NCI-H446 treated with DMSO at 0.1 percent for 48 hours (cell line): ENCODE measurements at places on chromosomes 7 and 10.

DNA sequence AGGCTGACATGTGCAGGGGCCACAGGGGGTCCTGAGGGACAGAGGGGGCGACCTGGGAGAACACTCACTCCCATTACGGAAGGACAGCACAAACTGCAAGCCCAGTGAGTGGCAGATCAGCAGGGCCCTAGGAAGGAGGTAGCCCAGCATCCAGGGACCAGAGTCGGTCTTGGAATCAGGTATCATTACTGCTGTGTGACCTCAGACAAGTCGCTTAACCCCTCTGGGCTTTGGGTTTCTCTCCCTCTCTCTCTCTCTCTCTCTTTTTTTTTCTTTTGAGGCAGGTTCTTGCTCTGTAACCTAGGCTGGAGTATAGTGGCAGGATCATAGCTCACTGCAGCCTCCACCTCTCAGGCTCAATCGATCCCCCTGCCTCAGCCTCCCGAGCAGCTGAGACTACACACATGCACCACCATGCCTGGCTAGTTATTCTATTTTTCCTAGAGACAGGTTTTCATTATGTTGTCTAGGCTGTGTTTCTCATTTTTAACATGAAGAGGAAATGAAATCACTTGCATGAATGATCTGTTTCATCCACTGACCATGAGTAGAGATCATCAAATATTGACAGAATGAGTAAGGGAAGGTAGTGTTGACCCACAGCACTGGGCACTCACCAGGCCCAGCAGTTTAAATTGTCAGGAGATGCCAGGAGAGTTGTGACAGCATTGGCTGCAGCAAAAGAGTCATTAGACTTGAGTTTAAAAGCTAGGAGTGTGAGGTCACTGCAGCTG lies 49.4 kb downstream of the BUB3 start:
- DNase-seq, result no peak

- no peak for DNase-seq
These were observed 9.9 kb downstream of the FAM204A start for GRCh38 chr10:118332236-118332635.

DNA sequence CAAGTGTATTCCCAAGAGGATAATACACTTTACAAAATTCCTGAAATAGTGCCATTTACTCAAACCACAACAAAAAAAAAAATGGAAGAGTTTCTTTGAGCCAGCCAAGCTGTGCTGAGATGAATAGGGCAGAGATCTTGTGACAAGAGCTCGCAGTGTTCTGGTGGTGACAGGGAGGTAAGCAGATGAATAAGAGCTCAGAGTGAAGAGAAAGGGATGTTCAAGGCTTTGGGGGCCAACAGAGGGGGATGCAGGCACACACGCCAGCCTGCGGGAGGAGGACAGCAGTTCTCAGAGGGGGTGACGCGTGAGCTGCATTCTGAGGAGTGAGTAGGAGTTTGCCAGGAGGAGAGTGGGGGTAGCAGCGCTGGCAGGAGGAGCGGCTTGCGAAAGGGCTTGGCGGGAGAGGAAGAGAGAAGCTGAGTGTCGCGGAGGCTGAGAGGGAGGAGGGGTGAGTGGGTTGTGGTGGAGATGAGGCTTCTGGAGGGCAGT lies 194.4 kb upstream of the IMMP2L start:
- DNase-seq, result no peak

DNA sequence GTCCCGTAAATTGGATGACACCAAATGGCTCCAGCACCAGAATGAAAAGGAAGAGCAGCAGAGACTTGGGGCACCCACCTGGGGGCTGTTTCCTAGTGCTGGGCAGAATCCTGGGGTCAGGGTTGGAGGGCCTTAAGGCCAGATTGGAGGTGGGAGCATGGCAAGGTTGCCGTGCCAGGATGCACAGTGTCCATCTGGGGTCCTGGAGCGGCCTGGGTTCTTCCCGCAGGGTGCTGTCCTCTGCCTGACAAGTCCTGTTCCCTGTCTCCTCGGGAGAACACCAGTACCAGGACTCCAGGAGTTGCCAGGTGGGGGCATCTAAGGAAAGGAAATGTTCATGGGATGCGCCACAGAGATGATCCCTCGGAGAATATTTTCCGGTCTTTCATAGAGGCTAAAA lies 42.8 kb downstream of the MGMT start:
- no peak for DNase-seq

GRCh38 chr7:75689246-75690099 lies 49.3 kb downstream of the HIP1 start:
- no peak for DNase-seq

DNA sequence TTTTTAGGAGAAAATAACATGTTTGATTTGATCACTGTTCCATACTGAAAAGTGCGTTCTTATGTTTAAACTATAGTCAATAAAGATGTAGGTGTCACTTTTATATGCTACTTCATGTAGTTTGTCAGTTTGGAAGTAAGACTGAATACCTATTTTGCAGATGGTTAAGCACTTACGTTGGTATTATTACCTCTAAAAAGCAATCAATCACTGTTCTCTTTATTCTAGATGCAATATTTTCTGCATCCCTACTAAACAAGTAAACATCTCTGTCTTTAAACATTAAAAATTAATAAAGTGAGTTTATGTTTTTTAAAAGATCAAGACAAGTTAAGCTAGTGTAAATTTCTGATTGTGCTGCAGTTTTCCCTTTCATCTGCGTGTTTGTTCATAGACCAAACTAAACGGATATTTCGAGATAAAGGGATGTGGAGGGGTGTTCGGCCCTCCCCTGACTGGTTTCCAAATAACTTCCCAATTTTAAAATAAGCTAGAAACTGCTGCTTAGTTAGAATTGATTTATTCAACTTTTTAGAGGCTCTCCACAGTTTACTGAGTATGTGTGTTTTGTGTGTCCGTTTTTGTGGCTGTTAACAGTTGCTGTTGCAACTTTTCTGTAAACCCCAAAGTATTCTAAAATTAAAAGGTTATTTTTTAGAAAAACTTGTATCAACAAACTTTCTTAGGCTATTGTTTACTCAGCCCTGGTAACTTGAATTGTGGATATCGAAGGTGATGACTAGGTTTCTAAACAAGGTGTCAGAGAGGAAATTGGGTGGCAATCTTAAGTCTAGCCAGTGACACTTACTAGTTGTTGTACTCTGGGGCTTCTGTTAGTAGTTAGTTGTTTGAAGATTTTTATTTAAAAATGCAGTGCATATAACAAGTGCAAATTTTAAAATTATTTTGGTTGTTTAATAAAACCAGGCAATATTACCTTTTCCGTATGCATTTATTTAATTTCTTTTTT lies 974 bp downstream of the KIF11 start:
- DNase-seq, result no peak
